ENCODE measurements at places on chromosomes 1 and 21.

- DNase-seq: no peak
Observed at GRCh38 chr1:58927722-58928085, 143.9 kb upstream of the JUN start.

DNA sequence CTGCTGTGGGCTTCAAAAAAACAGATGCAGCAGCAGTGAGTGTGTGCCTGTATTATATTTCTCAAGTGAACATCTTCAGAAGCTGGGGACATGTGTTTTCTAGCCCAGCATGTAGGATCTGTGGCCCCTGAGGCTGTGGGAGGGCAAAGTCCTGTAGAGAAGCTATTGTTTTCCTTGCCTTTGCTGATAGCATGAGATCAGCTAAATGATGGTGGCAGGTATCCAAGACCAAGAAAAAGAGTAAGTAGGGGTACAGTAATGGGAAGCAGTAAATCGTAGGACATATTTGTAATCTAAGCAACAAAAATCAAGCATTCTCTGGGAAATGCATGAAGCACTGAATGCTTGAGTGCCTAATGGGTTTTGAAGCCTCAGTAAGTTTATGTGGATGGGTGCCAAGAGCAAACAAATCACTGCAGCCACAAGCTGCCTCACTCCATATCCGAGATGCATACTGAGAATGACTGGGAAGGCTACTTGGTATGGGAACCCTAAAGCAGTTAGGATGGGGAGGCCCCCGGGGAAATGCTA, 98.3 kb downstream of the CD58 start:
- DNase-seq: no peak

DNA sequence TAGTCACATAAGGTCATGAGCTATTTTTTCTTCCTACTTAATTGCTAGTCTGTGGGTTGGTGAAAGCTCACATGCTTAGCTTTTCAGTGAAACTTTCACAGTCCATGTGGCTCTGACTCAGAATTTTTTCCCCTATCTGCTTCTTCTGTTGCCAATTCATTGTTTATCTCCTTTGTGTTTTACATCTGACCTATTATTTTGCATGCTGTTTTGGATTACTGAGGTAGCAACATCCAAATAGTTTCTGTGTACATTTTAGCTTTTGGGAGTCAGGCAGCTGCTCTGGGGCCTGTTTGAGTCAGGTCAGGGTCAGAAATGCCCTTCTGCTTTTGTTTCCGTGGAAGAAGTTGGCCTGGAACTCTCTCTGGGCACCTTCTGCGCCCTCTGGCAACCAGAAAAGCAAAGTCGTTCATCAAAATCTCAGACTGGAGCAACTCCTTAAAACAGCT, 40.0 kb downstream of the ROR1 start:
- no peak for DNase-seq

DNA sequence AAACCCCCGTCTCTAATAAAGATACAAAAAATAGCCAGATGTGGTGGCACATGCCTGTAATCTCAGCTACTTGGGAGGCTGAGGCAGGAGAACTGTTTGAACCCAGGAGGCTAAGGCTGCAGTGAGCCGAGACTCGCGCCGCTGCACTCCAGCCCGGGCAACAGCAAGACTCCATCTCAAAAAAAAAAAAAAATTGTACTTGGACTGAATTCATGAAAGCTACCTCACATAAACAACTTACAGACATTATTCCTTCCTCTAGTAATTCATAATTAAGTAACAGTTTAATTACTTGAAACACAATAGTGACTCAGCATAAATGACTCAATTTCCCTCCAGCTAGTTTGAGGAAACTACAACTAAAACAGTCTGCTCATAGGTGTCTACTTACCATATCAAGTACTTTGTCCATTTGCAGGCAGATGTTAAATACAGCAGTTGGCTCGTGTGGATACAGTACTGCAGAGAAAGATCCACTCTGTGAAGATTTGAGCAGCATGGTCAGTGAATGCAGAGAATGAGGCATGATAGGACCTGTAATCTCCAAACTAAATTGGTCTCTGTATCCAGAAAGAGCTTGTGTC, 9.4 kb downstream of the DONSON start:
- DNase-seq: no peak

GRCh38 chr1:78790174-78790573, 140.5 kb downstream of the IFI44 start:
- DNase-seq: no peak

GRCh38 chr1:44644806-44645205, 29.5 kb downstream of the TMEM53 start:
- DNase-seq: no peak

DNA sequence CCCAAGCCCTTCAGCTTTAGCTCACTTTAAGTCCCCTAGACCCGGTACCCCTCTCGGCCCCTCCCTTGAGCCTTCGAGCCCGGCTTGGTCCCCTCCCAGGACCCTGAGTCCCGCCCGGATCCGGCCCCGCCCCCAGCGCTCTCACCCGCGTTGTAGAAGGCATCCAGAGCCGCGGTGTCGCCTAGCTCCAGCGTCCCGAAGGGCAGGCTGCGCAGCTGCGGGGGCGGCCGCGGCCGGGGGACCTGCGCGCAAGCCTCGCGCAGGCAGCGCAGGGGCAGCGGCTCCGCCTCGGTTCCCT, 699 bp downstream of the MAP3K6 start:
- peak; percentile 90 for DNase-seq

DNA sequence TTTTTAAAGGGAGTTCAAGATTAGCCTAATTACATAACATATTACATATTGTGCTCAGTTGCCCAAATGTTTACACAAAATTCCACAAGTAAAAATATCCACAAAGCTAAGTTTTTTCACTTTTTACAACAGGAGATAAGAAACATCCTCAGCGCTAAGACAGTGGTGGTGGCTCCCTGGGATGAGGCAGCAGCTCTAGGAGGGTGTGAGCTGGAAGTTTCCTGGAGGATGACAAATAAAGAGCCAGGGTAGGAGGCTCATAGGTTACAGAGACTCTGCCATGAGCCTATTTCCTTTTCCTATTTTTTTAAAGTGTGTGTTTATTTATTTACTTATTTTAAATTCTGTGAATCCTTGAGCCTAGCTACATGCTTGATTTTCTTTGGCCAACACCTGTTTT, 91.7 kb downstream of the COL24A1 start:
- DNase-seq: no peak

GRCh38 chr1:156276532-156276931, 6.1 kb downstream of the SMG5 start:
- no peak for DNase-seq

GRCh38 chr1:243449373-243449772, 193.5 kb downstream of the SDCCAG8 start:
- no peak for DNase-seq

- DNase-seq: peak; percentile 59
Observed at GRCh38 chr1:114152508-114153260, 985 bp downstream of the SYT6 start.
